ENCODE measurements at places on chromosomes 7 and 10. TPM values are rescaled to one million over a fixed set of nuclear protein-coding genes. Genes with fewer than 3 reads are reported as not detected.

Gene ATRNL1
- 0.22 TPM for total RNA-seq

Gene STOX1
- 0.37 TPM for total RNA-seq

Gene PLPP4
- not detected for total RNA-seq

Gene BCL7B
- total RNA-seq, result 78.6 TPM

Gene RSPH10B2
- 0.66 TPM for total RNA-seq
